Fibroblast of skin of back (primary cell): ENCODE measurements at places on chromosomes 2 and 18.
A peak's percentile ranks its signal among the peaks of the same experiment; 100 is the strongest.

GRCh38 chr18:28120828-28121515 is 56.0 kb downstream of the CDH2 start:
- no peak for DNase-seq

DNA sequence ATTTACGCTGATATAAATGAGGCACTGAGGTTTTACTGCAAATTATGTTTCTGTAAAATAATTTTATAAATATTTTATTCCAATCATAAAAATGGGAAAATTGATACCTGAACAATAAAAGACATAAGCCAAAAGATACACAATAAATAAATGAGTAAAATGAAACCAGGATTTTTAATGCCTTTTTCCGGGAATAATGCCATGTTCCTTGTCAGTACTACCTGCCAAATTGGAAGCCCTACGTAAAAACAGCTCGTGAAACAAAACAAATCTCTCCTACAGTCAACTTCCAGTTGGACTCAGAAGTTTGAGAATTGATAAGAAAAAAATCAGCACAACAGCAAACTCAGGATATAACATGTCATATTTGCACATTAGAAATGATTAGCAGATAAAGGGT is 18.0 kb downstream of the GALNT3 start:
- DNase-seq, result no peak

DNA sequence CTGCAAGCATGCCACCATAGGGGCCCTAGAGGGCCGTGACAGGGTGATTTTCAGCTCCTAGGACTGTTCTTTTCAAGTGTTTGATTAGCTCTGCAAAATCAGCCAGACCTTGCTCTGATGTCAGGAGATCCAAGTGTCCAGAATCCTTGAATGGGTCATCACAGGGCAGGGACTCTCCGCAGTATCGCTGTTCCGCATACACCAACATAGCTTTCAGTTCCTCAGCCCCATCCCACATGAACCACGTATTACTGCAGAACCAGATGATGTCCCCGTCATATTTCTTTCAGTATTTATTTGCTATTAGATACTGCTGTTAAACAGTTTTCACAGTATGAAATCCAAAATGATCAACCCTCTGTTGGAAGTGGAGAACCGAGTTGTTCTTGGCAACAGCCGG is 46.6 kb upstream of the RFX8 start:
- DNase-seq, result no peak

- peak; percentile 22 for DNase-seq
Measured at GRCh38 chr2:161031511-161031910, 128.7 kb upstream of the TANK start.

DNA sequence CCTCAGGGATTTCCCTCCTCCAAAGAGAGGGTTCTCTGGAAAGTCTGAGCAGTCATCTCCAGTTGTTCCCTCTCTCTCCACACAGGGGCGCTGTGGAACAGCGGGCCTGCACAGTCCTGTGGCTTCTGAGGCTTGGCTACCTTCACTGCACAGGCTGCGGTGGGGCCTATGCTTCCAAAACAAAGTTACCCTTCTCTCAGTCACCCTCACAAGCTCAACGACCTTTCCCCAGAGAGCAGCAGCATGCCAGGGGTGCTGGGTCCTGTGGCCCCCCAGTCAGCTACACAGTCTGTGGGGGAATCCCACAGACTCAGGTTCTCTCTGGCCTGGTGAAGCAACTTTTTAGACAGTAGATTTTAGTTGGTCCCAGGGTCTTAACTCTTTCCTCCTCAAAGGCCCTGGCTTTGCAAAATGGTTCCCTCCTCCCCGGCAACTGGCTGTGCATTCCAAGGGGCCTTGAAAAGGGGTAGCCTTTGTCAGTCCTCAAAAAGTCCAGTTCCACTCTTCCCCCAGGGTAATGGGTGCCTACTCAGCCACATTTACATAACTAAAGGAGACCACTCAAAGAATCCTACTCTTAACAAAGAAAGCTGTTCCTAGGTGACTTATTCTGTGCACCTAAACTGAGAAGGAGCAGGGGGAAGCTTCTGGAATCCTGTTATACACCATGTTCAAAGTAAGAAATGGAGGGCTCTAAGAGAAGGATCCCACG is 14.9 kb downstream of the B3GNT7 start:
- no peak for DNase-seq

GRCh38 chr18:76356666-76357065 is 138.4 kb downstream of the ZNF516 start:
- no peak for DNase-seq

GRCh38 chr2:156700681-156701080 is 264.5 kb downstream of the GPD2 start:
- DNase-seq, result no peak

DNA sequence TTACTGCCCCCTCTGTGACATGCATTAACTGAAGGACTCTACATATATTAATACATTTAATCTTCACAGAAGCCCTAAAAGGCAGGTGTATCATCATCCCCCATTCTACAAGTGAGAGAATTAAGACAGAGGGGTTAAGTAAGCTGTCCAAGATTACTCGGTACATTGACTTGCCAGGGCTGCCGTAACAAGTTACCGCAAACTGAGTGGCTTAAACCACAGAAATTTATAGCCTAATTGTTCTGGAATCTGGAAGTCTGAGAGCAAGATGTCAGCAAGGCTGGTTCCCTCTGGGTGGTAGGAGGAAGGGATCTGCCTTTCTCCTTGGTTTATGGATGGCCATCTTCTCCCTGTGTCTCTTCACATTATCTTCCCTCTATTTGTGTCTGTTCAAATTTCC is 605.5 kb downstream of the EPHA4 start:
- peak; percentile 78 for DNase-seq

- no peak for DNase-seq
Measured at GRCh38 chr18:31192086-31192776, 29.6 kb upstream of the DSC1 start.

GRCh38 chr2:12071318-12071717 is 324.9 kb downstream of the LPIN1 start:
- DNase-seq, result no peak

DNA sequence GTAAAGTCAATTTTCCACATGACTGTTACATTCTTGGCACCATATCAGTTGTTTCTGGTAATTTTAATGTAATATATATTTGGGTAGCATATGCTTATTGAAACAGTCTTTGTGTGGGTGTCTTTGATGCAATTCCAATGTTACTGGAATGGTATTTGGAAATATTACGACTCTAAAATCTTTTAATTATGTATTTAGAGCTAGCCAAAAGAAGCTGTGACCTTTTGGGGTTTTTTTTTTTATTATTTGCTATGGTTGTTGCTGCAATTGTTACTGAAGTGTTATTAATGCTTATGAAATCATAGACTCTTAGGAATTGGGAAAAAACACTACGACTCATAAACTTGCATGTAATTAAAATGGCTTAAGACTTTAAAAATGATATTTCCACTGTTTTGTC is 95.9 kb downstream of the AOX1 start:
- DNase-seq, result no peak

DNA sequence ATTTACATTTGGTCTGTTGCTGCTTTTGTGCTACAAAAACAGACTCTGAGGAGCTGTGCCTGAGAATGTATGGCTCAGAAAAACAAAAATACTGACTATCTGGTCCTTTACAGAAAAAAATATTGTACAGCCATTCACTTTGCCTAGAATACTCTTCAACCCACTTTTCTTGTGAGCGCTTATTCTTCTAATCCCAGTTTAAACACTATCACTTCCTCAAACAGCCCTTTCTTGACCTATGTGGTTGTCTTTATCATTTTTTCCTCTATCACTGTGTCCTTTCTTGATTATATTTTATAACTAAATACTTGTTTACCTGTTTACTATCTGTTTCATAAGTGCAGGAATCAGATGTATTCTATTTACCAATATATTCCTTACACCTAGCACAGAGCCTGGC is 33.5 kb downstream of the CUL3 start:
- DNase-seq, result no peak

DNA sequence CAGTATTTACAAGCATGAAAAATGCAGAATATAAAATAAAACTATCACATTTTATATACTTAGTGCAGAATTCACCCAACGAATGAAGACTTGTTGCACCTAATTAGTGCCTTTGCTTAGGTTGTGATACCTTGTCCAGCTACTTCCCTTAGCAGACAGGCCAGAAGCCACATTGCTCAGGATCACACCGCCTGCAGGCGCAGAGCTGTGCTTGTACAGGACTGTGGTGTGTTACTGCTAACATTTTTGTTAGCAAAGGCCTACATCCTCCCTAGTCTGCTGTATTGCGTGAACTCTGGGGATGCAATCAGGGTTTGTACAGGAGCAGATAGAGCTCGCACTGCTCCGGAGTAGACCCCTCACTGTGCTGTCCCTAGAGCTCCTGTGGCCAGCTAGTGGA is 336.9 kb downstream of the CBLN2 start:
- DNase-seq, result no peak

- DNase-seq, result peak; percentile 54
Measured at GRCh38 chr2:215848698-215849097, 164.7 kb downstream of the MREG start.

DNA sequence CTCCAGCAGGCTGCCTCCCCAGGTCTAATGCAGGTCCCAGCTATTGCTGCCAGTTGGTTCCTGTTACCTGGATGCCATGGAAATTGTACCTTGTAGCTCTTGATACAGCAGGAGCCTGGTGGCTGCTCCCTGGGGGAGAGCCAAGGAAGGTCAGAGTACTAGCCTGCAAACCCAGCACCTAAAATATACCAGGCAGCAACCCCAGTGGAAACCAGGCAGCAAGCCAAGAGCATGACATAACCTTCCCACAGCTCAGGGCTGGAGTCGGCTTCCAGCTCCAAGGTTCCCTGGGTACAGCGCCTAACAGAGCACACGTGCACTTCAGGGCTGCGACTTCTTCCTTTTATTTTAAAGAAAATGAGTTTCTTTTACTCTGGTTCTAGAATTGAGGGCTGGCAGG is 30.3 kb downstream of the TNP1 start:
- peak; percentile 70 for DNase-seq

DNA sequence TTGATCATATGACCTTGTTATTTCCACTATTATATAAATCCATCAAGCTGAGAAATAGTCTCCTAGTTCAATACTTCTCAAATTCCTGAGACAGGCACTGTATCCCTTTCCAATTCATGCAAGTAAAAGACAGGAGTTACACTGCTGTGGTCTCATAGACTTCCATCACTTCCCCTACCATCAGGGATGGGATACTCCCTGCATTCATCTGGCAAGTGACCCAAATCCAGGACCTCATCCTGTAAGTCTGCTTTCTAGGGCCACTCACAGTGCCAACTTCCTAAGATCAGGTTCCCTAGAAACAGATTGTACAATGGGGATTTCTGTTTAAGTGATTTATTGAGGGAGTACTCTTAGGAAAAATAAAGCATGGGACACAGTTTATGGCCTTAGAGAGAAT is 424.0 kb upstream of the CDH7 start:
- DNase-seq, result no peak
